ENCODE measurements at places on chromosomes 2 and 18.

- DNase-seq, result no peak
Measured at GRCh38 chr2:32874931-32875330, 71.8 kb upstream of the LTBP1 start.

GRCh38 chr18:9741793-9742523 lies 33.9 kb downstream of the RAB31 start:
- peak; percentile 95 for DNase-seq

GRCh38 chr2:85734015-85734414 lies 19.8 kb upstream of the ATOH8 start:
- no peak for DNase-seq

GRCh38 chr2:215367662-215368492 lies 56.0 kb downstream of the ATIC start:
- DNase-seq, result no peak

DNA sequence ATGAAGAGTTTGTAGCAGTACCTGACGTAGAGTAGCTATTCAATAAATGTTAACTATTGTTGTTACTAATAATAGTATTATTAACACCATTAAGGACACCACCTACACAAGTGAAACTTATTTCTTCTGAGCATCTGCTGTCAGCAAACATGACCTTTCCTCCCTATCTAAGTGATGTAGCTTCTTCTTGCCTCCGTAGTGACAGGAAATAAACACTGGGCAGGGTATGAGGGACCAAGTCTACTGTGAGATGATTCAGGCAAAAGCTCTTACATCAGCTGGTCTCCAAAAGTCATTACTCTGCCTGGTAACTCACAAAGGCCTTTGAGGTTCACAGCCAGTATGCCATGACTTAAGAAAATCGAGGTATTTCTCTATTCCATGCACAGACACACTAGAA lies 750.5 kb downstream of the CPS1 start:
- no peak for DNase-seq

DNA sequence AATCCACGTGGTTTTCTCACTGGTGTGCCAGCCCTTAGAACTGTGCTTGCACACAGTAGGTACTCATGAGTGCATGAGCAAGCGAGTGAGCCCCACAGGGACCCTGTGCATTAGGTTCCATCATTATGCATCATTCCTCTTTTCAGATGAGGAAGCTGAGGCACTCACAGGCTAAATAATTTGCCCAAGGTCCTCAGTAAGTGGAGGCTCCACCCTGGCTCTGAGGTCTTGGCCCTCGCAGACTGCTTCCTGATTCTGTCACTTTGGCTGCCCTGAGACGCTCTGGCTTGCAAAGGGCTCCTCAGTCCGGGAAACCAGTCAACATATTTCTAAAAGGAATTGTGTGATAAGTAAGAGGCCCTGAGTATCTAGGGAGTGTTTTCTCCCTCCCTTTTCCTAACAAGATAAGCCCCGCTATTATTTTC lies 71.7 kb downstream of the IL1R2 start:
- DNase-seq, result no peak

- no peak for DNase-seq
Measured at GRCh38 chr2:239386872-239387445, 13.9 kb downstream of the HDAC4 start.

DNA sequence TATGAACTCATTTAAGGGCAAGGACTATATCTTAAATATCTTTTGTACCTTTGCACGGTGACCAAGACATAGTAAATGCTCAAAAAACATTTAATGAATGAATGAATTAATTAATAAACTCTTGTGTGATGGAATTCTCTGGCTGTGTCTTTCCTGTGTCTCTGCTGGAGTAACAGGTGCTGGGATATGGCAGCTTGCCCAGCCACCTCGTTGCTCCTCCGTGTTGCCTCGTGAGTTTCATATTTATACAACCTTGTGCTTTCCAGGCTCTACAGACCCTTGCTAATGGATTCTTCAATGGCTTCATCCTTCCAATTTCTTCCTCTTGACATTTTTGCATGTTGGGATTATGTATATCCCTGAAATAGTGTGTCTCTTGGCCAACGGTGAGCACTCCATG lies 30.4 kb downstream of the CTAGE1 start:
- DNase-seq, result no peak

DNA sequence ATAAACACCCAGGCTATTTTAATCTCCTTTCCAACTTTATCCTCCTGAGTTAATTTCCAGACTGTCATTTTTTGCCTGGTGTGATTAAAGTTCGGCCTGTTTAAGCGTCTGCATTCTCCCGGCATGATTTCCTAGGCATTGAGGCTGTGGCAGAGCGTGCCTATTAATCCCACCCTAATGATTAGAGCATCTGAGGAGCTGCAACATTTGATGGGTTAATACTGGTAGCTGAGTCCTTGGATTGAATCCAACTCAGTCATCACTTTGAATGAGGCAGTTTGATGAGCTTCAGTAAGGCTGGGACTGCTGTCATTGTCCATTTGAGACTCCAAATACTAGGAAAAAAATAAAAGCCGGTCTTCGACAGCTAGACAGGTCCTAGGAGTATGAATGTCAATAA lies 882.5 kb downstream of the SLC4A3 start:
- DNase-seq, result no peak

DNA sequence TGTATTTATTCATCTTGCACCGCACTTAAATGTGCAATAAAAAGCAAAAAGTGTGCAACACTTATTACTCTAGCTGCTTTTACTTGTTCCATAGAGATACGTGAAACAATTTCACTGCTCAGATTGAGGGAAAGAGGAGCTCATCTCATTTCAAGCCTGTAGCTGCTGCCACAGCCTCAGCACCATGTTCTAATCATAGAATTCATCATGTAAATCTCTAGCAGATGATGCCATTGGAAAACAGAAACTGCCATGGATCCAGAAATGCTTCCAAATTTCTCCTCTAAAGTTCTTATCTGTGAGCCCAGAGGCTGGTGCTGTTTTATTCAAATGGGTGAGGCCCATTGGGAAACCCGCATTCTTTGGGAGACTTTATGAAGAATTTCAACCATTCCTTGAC lies 2.0 kb downstream of the CDC42EP3 start:
- no peak for DNase-seq

GRCh38 chr2:218193701-218194100 lies 23.3 kb upstream of the ARPC2 start:
- DNase-seq, result no peak

DNA sequence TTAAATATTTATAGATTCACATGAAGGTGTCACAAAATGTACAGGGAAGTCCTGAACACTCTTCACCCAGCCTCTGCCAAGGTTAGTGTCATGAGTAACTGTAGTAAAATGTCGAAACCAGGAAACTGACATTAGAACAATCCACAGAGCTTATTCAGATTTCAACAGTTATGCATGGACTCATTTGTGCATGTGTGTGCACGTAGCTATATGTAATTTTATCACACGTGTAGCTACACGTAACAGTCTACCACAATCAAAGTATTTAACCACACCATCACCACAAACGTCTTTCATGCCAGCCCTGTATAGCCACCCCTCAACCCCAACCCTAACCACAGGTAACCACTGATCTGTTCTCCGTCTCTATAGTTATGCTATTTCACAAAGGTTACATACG lies 211.7 kb upstream of the REV1 start:
- DNase-seq, result no peak

- DNase-seq, result peak; percentile 50
Measured at GRCh38 chr2:223488814-223489213, 113.3 kb downstream of the SCG2 start.

DNA sequence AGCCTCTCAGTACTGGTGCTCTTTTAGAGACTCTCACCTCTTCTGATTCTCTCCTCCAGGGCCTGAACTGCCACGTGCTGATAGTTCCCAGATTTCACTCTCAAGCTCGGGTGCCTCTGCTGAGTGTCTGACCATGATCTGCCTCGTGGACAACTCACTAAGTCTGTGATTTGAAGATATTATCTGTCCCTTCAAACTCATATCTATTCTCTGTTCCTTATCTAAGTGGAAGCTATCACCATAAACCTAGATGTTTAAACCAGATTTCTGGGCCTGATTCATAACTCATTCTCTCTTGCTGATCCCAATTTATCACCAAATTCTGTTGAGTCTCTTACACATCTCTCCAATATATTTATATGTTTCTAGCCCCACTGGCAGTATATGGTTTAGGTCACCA lies 29.9 kb upstream of the KIDINS220 start:
- no peak for DNase-seq

GRCh38 chr18:12928206-12928605 lies 19.6 kb upstream of the SEH1L start:
- DNase-seq, result no peak

DNA sequence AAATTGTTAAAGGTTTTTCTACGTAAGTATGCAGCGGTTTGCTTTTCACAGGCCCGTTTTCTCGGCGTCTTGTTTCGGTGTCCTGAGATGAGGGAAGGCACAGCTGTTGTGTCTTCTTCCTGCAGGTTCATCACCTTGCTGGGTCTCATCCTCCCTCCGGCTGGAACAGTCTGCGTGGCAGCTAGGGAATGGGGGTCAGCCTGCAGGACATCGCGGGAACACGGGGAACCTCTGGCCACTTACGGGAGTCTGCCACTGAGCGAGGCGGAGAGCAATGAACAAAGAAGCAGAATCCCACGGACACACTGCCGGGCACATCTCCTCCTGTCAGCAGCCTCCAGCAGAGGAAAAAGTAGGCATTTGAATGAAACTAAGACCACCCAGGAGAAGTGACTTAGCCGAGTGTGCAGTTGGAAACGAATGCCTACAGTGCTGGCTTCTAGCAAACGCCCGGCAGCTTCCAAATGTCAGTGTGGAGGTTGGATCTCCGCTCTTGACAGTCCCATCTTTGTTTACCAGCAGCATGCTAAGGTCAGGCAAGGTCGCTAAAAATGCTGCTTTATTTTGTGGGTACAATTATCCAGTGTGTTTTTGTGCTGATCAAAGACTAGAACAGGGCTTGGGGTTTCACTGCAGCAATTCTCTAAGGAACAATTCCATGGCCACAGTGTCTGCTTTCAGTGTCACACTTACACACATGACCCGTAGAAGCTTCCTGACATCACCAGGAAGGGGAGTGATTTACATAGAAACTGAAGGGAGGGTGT lies 109.8 kb upstream of the SEC11C start:
- no peak for DNase-seq

GRCh38 chr2:163266772-163267171 lies 428.2 kb upstream of the KCNH7 start:
- DNase-seq, result peak; percentile 31

DNA sequence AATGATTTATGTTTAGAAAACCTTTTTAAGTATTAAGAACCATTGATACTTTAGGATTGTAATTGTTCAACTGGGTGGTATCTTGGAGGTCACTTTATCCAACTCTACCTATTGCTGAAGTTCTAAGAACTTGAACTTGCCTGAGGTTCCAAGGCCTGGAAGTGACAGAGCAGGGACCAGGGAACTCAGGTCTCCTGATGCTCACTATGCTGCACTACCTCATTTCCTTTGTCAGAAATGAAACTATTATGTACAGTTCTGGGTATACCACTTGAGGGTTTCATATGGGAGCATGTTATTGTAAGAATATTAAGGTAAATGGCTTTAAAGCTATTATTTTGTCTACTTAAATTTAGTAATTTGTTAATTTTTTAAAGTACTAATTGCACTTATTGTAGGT lies 3.0 kb downstream of the MBD5 start:
- DNase-seq, result no peak

DNA sequence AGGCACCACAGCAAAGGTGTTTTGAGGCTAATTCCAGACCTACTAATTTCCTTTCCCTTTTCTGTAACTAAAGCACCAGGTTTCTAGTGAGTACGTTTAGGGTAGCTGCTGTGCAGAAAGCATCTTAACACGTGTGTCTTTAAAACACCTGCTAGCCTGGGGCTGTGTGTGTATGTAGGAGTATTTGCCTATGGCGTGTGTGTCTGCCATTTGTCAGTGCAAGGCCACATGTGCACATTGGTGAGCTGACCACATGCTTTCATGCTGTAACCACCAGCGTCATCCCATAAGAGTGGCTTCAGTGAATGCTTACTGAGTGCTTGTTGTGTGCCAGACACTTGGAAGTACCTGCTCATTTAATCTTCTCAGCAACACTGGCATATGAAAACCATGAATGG lies 241.6 kb downstream of the SEPTIN10 start:
- DNase-seq, result peak; percentile 12

DNA sequence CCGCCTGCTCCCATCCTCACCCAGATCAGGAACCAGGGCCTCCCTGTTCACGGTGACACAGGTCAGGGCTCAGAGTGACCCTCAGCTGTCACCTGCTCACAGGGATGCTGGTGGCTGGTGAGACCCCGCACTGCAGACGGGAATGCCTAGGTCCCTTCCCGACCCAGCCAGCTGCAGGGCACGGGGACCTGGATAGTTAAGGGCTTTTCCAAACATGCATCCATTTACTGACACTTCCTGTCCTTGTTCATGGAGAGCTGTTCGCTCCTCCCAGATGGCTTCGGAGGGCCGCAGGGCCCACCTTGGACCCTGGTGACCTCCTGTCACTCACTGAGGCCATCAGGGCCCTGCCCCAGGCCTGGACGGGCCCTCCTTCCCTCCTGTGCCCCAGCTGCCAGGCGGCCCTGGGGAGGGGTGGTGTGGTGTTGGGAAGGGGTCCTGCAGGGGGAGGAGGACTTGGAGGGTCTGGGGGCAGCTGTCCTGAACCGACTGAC lies 31.7 kb downstream of the GPC1 start:
- DNase-seq, result peak; percentile 39

- no peak for DNase-seq
Measured at GRCh38 chr18:32386471-32386870, 84.2 kb downstream of the GAREM1 start.

DNA sequence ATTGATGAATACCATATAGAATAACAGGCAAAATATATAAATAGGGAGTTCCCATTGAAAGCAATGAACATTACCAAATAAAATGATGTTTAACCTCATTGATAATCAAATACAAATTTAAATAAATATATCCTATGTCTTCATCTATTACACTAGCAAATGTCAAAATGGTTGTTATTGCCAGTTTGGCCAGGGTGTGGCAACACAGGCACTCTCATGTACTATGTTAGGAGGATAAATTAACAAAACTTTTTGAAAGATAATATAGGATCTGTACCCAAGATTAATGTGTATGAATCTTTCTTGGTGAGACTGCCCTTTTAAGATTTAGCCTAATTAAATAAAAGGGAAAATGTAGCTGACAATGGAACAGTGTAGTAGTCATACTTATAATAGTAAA lies 659.3 kb downstream of the ERBB4 start:
- DNase-seq, result no peak

- no peak for DNase-seq
Measured at GRCh38 chr2:164898475-164898874, 56.9 kb downstream of the SLC38A11 start.

GRCh38 chr2:232008907-232009638 lies 47.6 kb downstream of the DIS3L2 start:
- peak; percentile 5 for DNase-seq

DNA sequence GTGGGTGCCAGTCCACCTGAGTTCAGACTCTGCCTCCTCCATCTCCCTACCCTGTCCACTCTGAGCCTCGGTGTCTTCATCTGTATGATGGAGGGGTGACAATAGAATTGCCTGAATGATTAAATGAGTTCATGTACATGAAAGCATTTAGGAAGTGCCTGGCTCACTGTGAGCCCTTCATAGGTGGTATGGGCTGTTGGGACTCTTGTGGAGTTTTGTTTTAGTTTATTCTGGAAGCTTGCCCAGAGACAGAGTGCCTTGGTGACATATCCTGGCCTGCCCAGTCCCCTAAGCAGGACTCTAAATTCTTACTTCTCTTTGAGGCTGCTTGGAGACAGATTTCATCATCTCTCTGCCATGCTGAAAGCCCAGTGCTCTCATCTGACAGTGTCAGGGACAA lies 24.5 kb upstream of the GIGYF2 start:
- DNase-seq, result no peak

GRCh38 chr2:136357007-136357380 lies 239.0 kb upstream of the CXCR4 start:
- DNase-seq, result no peak

GRCh38 chr2:168685600-168686451 lies 116.6 kb upstream of the NOSTRIN start:
- no peak for DNase-seq
